ENCODE measurements at places on chromosomes 7 and 10. TPM values are rescaled to one million over a fixed set of nuclear protein-coding genes. Genes with fewer than 3 reads are reported as not detected.

DNA sequence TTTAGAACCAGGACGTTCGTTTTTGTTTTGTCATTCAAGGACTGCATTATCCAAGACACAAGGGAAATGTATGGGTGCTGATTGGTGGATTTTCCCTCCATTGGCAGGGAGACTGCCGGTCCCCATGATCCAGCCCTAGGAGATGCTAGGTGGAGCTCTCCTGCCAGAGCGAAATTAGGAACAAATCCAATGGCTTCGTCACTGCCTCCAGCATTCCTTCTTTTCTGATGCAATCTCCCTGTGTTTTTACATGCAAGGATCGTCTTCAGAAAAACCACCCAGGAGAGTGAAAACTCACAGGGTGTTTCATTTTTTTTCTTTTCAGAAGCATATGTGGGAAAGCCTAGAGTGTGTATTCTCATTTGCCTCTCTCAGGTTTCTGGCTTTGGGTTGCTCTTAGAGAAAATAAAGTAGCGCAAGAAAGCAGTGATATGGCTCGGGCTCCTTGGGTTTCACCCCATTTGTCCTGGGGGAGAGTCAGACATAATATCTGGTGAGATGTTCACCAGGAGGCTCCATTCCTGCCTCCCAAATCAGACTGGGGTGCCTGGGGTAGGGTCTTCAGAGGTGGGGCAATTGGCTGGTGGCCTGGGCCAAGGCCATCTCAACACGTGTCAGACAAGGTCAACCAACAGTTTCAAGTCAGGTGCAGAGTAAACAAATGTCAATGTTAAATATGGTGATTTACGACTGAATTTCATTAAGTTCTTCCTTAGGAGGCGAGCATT lies 450.9 kb upstream of the MKI67 start:
- no peak overlapping the region for H3K4me3 ChIP-seq
- no peak for DNase-seq
- no peaks in the 10 kb centered on the region for H3K36me3 ChIP-seq
- H3K4me1 ChIP-seq, result no peaks in the 10 kb centered on the region
- H3K27ac ChIP-seq, result no peak overlapping the region

GRCh38 chr10:2682491-2682890 lies 384.9 kb upstream of the PFKP start:
- no peaks in the 10 kb centered on the region for H3K27me3 ChIP-seq
- H3K4me1 ChIP-seq, result no peaks in the 10 kb centered on the region
- no peak for DNase-seq
- H3K4me3 ChIP-seq, result no peak overlapping the region
- H3K27ac ChIP-seq, result no peak overlapping the region

- peaks cover 39% of the 10 kb centered on the region for H3K36me3 ChIP-seq
- H3K4me1 ChIP-seq, result peaks cover 5% of the 10 kb centered on the region
- peak overlapping the region; percentile 40 for H3K27ac ChIP-seq
- DNase-seq, result no peak
Observed at GRCh38 chr10:79170993-79171392, 102.2 kb downstream of the ZMIZ1 start.

GRCh38 chr7:104966022-104966421 lies 48.0 kb upstream of the KMT2E start:
- no peak overlapping the region for H3K4me3 ChIP-seq
- no peaks in the 10 kb centered on the region for H3K36me3 ChIP-seq
- H3K27me3 ChIP-seq, result no peaks in the 10 kb centered on the region
- no peak overlapping the region for H3K27ac ChIP-seq
- H3K4me1 ChIP-seq, result no peaks in the 10 kb centered on the region
- DNase-seq, result no peak

Gene GRM8
- polyA plus RNA-seq, result 0.10 TPM

GRCh38 chr7:141483044-141483443 lies 68.2 kb upstream of the AGK start:
- no peak overlapping the region for H3K4me3 ChIP-seq
- H3K36me3 ChIP-seq, result no peaks in the 10 kb centered on the region
- no peak for DNase-seq
- no peak overlapping the region for H3K27ac ChIP-seq

Gene EGR2
- polyA plus RNA-seq, result 0.47 TPM

GRCh38 chr10:17001961-17002749 lies 127.5 kb downstream of the CUBN start:
- peaks cover 29% of the 10 kb centered on the region for H3K4me1 ChIP-seq
- H3K27ac ChIP-seq, result peak overlapping the region; percentile 100
- H3K4me3 ChIP-seq, result no peak overlapping the region
- DNase-seq, result no peak
- no peaks in the 10 kb centered on the region for H3K27me3 ChIP-seq
- H3K36me3 ChIP-seq, result no peaks in the 10 kb centered on the region

- no peaks in the 10 kb centered on the region for H3K27me3 ChIP-seq
- H3K4me3 ChIP-seq, result no peak overlapping the region
- H3K4me1 ChIP-seq, result 0 out of 2 replicates have a peak, but pooled peaks cover 8% of the 10 kb centered on the region
- no peak for DNase-seq
- no peaks in the 10 kb centered on the region for H3K36me3 ChIP-seq
- H3K27ac ChIP-seq, result peak overlapping the region; percentile 64
Observed at GRCh38 chr10:608331-609261, 80.9 kb downstream of the DIP2C start.

DNA sequence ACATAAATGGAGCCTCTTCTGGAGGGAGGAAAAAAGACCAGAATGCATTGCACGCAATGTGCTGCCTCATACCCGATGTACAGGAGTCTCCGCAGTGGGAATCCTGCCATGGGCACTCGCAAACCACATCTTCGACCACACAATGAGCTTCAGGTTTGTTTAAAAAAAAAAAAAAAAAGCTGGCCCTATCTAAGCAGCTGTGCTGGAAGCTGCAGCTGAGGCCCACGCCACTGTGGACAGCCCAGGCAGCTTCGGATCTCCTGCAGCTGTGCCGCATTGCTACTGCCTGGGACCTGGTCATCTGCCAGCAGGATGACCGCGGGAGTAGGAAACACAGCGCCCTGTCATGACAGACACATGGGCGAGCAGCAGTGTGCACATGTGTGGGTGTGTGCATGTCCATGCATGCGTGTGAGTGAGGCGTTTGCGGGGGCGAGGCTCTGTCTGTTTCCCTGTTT lies 26.0 kb downstream of the EN2 start:
- H3K27ac ChIP-seq, result no peak overlapping the region
- H3K4me3 ChIP-seq, result no peak overlapping the region
- H3K36me3 ChIP-seq, result no peaks in the 10 kb centered on the region
- peaks cover 3% of the 10 kb centered on the region for H3K4me1 ChIP-seq

DNA sequence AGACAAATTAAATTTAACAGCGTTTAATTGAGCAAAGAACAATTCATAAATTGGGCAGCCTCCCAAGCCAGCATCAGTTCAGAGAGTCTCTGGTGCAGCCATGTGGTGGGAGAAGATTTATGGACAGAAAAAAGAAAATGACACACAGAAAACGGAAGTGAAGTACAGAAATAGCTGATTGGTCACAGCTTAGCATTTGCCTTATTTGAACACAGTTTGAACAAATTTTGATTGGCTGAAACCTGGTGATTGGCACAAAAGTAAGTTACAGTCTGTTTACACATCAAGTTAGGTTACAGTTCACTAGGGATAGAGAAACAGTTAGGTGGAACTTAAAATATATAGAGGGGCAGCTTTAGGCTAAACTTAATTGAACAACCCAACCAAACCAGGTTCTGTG lies 720.1 kb downstream of the TYW1 start:
- H3K27me3 ChIP-seq, result no peaks in the 10 kb centered on the region
- DNase-seq, result no peak
- H3K36me3 ChIP-seq, result no peaks in the 10 kb centered on the region
- no peak overlapping the region for H3K4me3 ChIP-seq

Gene OPN1SW
- polyA plus RNA-seq, result 0.05 TPM

DNA sequence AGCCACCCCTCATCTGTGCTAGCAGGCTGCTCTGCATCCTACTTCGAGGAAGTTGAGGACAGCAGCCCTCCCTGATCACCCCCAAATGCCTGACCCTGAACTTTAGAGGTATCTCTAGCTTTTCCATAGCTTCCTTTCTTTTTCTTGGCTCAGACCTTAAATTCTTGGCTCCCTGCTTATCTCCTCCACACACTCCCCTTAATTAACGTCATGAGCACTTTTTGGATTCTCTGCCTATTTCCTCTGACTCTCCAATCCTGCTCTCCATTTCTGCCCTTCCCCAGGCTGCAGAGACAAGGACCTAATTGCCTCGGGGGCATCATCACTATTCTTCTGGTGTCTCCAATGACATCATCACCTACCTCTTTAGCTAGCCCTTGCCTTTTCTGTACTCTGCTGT lies 40.8 kb upstream of the SEC61G start:
- no peak overlapping the region for H3K4me3 ChIP-seq
- no peaks in the 10 kb centered on the region for H3K36me3 ChIP-seq
- DNase-seq, result no peak

GRCh38 chr7:4613846-4614548 lies 68.1 kb upstream of the FOXK1 start:
- H3K4me3 ChIP-seq, result no peak overlapping the region
- DNase-seq, result peak; percentile 9
- no peaks in the 10 kb centered on the region for H3K4me1 ChIP-seq
- no peak overlapping the region for H3K27ac ChIP-seq
- no peaks in the 10 kb centered on the region for H3K36me3 ChIP-seq
- H3K27me3 ChIP-seq, result no peaks in the 10 kb centered on the region

DNA sequence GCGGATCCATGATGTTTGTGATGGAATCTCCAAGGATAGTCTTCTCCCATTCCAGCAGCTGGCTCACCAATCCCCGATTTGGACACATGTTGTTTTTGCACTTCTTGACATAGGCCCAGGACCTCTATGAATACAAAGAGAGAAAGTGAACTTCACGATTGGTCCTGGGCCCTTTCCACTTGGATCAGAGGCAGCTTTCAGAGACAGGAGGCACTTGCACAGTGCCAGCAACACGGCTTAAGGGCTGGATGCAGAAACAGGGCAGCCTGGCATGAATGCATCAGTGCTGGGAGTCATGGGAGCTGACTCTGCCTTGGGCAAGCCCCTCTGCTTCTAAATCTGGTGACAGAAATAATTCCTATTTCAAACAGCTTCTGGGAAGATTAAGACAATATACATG lies 2.1 kb upstream of the TMEM120A start:
- H3K27me3 ChIP-seq, result no peaks in the 10 kb centered on the region
- H3K36me3 ChIP-seq, result peaks cover 15% of the 10 kb centered on the region
- H3K27ac ChIP-seq, result no peak overlapping the region
- no peak overlapping the region for H3K4me3 ChIP-seq
- peaks cover 6% of the 10 kb centered on the region for H3K4me1 ChIP-seq
- DNase-seq, result no peak

Gene IDI2
- not detected for polyA plus RNA-seq

Gene GPR15LG
- polyA plus RNA-seq, result not detected

Gene SKAP2
- polyA plus RNA-seq, result 0.91 TPM

GRCh38 chr10:1187855-1188557 lies 131.8 kb downstream of the WDR37 start:
- no peaks in the 10 kb centered on the region for H3K36me3 ChIP-seq
- H3K4me1 ChIP-seq, result no peaks in the 10 kb centered on the region
- H3K27ac ChIP-seq, result no peak overlapping the region
- no peak overlapping the region for H3K4me3 ChIP-seq

- H3K36me3 ChIP-seq, result no peaks in the 10 kb centered on the region
- no peak overlapping the region for H3K4me3 ChIP-seq
- H3K27me3 ChIP-seq, result no peaks in the 10 kb centered on the region
- H3K4me1 ChIP-seq, result peaks cover 14% of the 10 kb centered on the region
- H3K27ac ChIP-seq, result no peak overlapping the region
- DNase-seq, result no peak
Observed at GRCh38 chr10:69814251-69814650, 12.5 kb downstream of the COL13A1 start.

GRCh38 chr10:1589257-1589656 lies 148.1 kb downstream of the ADARB2 start:
- DNase-seq, result no peak
- H3K4me3 ChIP-seq, result no peak overlapping the region
- H3K36me3 ChIP-seq, result no peaks in the 10 kb centered on the region
- no peaks in the 10 kb centered on the region for H3K4me1 ChIP-seq
- H3K27me3 ChIP-seq, result no peaks in the 10 kb centered on the region

DNA sequence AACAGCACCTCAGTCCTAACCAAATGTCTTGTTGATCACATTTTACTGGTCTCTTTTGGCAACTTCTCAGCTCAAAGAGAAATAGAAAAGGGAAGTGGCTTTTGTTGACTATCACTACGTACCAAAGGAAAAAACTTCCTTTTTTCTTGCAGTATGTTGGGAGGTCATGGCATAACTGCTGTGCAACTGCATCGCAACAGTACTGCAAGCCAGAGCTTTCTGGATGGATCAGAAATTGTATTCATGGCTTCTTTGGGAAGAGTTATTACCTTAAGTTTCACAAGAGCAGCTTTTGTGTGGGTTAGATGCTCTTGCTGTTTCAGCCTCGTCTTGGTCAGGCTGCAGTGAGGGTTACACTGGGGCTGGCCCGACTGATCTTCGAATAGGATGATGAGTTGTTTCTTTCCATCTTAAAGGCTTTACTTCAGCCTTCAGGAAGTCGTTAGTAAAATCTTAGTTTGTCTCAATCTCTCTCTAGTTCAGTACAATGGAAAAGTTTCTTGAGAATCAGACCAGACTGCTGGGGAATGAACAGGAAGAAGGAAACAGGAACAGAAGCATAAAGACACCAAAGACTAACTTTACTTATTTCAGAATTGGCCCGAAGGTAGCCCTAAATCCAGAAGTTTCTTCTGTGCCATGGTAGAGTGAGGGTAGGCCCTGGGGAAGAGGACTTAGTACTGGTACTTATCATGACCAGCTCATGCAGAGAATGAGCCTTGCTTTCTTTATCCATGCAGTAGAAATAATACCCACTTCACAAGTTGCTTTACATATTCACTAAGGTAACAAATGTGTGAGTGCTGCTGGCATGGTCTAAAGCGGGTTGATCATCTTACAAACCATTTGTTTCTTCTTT lies 153.6 kb downstream of the CELF2 start:
- H3K27ac ChIP-seq, result no peak overlapping the region
- no peaks in the 10 kb centered on the region for H3K36me3 ChIP-seq
- no peak for DNase-seq
- no peak overlapping the region for H3K4me3 ChIP-seq

Gene ENO4
- 0.36 TPM for polyA plus RNA-seq

Gene A1CF
- not detected for polyA plus RNA-seq

Gene STEAP4
- not detected for polyA plus RNA-seq

DNA sequence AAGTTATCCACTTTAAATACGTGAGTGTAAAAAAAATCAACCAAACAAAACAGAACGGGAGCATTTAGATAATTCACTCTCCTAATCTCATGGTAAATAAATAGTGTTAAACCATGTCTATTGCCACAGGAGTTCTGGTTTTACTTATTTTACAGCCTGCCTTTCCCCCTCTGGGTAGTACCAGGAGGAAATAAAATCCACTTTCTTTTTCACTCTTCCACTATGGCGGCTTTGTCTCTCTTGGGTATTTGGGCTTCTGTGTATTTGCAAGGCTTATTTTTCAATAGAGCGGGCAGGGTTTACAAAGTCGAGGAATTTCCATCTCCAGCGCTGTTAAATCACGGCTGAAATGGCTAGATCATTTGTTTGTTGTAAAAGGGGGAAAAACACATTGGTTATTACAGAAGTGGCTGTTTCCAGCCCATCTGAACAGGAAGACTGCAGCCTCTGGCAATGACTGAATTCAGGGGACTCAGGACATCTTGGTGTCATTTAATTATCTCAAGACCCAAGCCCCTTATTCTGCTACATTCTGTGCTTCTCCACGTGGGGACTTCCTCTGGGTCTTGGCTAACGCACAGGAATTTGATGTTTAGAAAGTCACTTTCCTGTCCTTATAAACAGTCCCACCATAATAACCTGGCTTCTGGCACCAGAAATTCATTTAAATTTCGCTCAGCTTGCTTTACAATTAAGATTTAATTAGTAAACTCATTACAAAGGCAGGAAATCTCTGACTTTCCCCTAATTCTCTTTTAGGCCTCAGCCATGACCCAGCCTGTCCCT lies 323.9 kb downstream of the GATA3 start:
- no peak for DNase-seq
